Gastrocnemius medialis (tissue), 4 donors: ENCODE measurements at places on chromosomes 5 and 9. TPM values are rescaled to one million over a fixed set of nuclear protein-coding genes. Genes with fewer than 3 reads are reported as not detected.

Gene IFT74
- total RNA-seq = 15.2 TPM

DNA sequence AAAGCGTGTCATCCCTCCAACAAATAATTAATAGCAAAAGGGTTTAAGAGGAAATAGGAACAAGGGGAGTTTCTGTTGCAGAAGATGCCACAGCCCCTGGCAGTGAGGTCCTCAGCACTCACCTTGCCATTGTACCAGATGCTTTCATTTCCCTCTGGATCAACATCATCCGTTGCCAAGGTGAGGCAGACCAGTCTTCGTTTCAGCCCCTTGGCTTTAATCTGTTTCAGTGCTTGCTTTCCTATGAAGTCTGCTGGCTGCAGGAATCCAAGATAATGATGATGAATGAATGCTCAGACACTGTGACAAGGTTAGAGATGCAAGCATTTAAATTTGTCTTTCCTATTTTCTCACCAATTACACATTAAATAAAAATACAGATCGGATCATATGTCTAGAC is 20.0 kb upstream of the ARSB start:
- H3K36me3 ChIP-seq = no peaks in the 10 kb centered on the region
- H3K27me3 ChIP-seq = no peaks in the 10 kb centered on the region
- DNase-seq = no peak
- no peaks in the 10 kb centered on the region for H3K4me1 ChIP-seq

Gene SLC36A2
- 8.8 TPM for total RNA-seq

DNA sequence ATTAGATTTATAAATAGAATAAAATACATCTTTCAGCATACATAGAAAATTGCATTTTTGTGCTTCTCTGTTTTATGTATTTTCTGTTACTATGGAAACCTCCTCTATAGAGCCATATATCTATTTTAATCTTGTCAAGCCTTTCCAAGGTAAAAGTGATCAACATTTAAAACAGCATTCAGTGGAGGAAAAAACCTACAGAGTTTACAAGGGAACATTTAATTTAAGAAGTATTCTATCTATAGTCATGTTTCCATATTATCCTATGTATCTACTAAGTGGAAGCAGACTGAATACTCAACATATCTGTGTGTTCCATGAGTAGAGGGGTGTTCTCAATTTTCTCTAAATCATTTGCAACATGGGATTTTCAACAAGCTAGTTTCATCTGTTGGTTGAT is 791.4 kb downstream of the CDH18 start:
- H3K27me3 ChIP-seq = no peaks in the 10 kb centered on the region
- H3K36me3 ChIP-seq = no peaks in the 10 kb centered on the region
- no peak overlapping the region for H3K27ac ChIP-seq
- no peak for DNase-seq

Gene HAVCR2
- total RNA-seq = 5.0 TPM

Gene RXRA
- total RNA-seq = 70.8 TPM
